ENCODE measurements at places on chromosomes 6 and 20. TPM values are rescaled to one million over a fixed set of nuclear protein-coding genes. Genes with fewer than 3 reads are reported as not detected.

TBCC gene
- total RNA-seq: 65.2 TPM

TOX2 gene
- total RNA-seq: 3.3 TPM

MATN4 gene
- 11.4 TPM for total RNA-seq

ELOVL2 gene
- total RNA-seq: 19.6 TPM

AGER gene
- 2.6 TPM for total RNA-seq

CLIC5 gene
- total RNA-seq: 19.5 TPM

ZNF184 gene
- 21.3 TPM for total RNA-seq

NR2E1 gene
- 48.3 TPM for total RNA-seq

C6orf58 gene
- not detected for total RNA-seq

NKX2-2 gene
- total RNA-seq: not detected

FAM209B gene
- total RNA-seq: not detected

VNN1 gene
- total RNA-seq: 0.82 TPM

RIPPLY2 gene
- 2.7 TPM for total RNA-seq

PRDM13 gene
- 16.6 TPM for total RNA-seq

SLC9A8 gene
- total RNA-seq: 6.0 TPM

SRSF12 gene
- 18.0 TPM for total RNA-seq

BTN1A1 gene
- not detected for total RNA-seq

TEAD3 gene
- 11.1 TPM for total RNA-seq

TSPYL4 gene
- 51.3 TPM for total RNA-seq

MDFI gene
- 30.1 TPM for total RNA-seq

SMAP1 gene
- 41.5 TPM for total RNA-seq

CPXM1 gene
- total RNA-seq: 89.2 TPM

AIF1 gene
- total RNA-seq: 10.5 TPM

OCSTAMP gene
- total RNA-seq: not detected

PRL gene
- 0.99 TPM for total RNA-seq

FLRT3 gene
- total RNA-seq: 32.1 TPM

RALGAPB gene
- 69.7 TPM for total RNA-seq

ALDH5A1 gene
- 17.5 TPM for total RNA-seq

SESN1 gene
- 66.5 TPM for total RNA-seq

HLA-DMB gene
- 4.9 TPM for total RNA-seq

KHDC1 gene
- 5.5 TPM for total RNA-seq

IDH3B gene
- total RNA-seq: 105 TPM

CCHCR1 gene
- 15.3 TPM for total RNA-seq

PPP1R3G gene
- 2.8 TPM for total RNA-seq

EPPIN gene
- not detected for total RNA-seq

ADGB gene
- 3.1 TPM for total RNA-seq

BPIFB2 gene
- total RNA-seq: not detected

AHCY gene
- 69.5 TPM for total RNA-seq

AK9 gene
- total RNA-seq: 31.3 TPM

MCCD1 gene
- not detected for total RNA-seq

SIRPG gene
- total RNA-seq: not detected

GSTA3 gene
- not detected for total RNA-seq

PDE7B gene
- 15.7 TPM for total RNA-seq

RAD21L1 gene
- total RNA-seq: 0.38 TPM

HFE gene
- 5.2 TPM for total RNA-seq

DOK5 gene
- 16.9 TPM for total RNA-seq
